Neural progenitor cell (in vitro differentiated cells): ENCODE measurements at places on chromosomes 13 and 19. TPM values are rescaled to one million over a fixed set of nuclear protein-coding genes. Genes with fewer than 3 reads are reported as not detected.

Gene KLK6
- total RNA-seq, result not detected in 2 replicates

Gene STARD13
- total RNA-seq, result 2.0 and 3.1 TPM in 2 replicates

Gene APLP1
- 89.5 and 191 TPM in 2 replicates for total RNA-seq

Gene ELANE
- not detected in 2 replicates for total RNA-seq

Gene MIA
- total RNA-seq, result not detected in 2 replicates

Gene CGB3
- total RNA-seq, result not detected in 2 replicates

Gene PRTN3
- 0.28 TPM in 1 of 2 replicates, not detected in the other for total RNA-seq

Gene CRX
- 0.19 and 0.22 TPM in 2 replicates for total RNA-seq

Gene HCST
- total RNA-seq, result not detected in 2 replicates

Gene PDX1
- not detected in 2 replicates for total RNA-seq

Gene SYDE1
- total RNA-seq, result 8.0 and 25.2 TPM in 2 replicates

Gene GPC6
- total RNA-seq, result 34.7 and 42.9 TPM in 2 replicates

Gene KLHL1
- not detected in 2 replicates for total RNA-seq

Gene LGALS7B
- not detected in 2 replicates for total RNA-seq

Gene SLC7A9
- not detected in 2 replicates for total RNA-seq

Gene C5AR1
- 0.06 TPM in 1 of 2 replicates, not detected in the other for total RNA-seq

Gene FGF14
- total RNA-seq, result 0.43 and 1.4 TPM in 2 replicates

Gene COL4A1
- 105 and 120 TPM in 2 replicates for total RNA-seq

Gene CSNK1A1L
- not detected in 2 replicates for total RNA-seq

Gene CDK8
- 51.5 and 69.3 TPM in 2 replicates for total RNA-seq

Gene C19orf38
- total RNA-seq, result 0.62 TPM in 1 of 2 replicates, not detected in the other

Gene ZBTB32
- total RNA-seq, result not detected in 2 replicates

Gene COL4A2
- 73.6 and 139 TPM in 2 replicates for total RNA-seq

Gene FXYD3
- total RNA-seq, result not detected in 2 replicates

Gene CCL25
- 1.2 TPM in 1 of 2 replicates, not detected in the other for total RNA-seq

Gene ZNF549
- total RNA-seq, result 10.6 and 15.6 TPM in 2 replicates

Gene CALR3
- 0.09 and 2.0 TPM in 2 replicates for total RNA-seq

Gene SLC6A16
- total RNA-seq, result 2.9 and 5.0 TPM in 2 replicates

Gene ZNF723
- total RNA-seq, result not detected in 2 replicates

Gene C5AR2
- total RNA-seq, result not detected in 2 replicates

Gene CPB2
- not detected in 2 replicates for total RNA-seq

Gene THSD1
- total RNA-seq, result 0.45 and 0.74 TPM in 2 replicates

Gene ZNF208
- not detected in 2 replicates for total RNA-seq

Gene MCEMP1
- not detected in 2 replicates for total RNA-seq
